ENCODE measurements at places on chromosomes 6 and 20.

DNA sequence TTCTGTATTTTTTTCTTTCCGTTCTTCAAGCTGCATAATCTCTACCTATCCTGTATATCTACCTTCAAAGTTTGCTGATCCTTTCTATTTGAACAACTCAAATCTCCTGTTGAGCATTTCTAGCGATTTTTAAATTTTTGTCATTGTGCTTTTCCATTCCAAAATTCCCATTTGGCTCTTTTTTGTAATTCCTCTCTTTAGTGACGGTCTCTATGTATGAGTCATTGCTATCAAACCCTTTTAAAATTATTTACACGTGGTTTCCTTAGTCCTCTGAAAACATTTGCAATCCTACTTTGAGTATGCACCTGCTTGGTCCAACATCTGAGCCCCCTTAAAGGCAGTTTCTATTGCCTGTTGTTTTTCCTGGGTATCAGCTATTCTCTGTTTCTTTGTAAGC is 100.5 kb upstream of the FOXC1 start:
- no peak for DNase-seq

- DNase-seq = no peak
Measured at GRCh38 chr6:163226181-163226835, 188.2 kb upstream of the QKI start.

GRCh38 chr6:81023007-81023582 is 729.4 kb downstream of the TENT5A start:
- DNase-seq = no peak

- DNase-seq = no peak
Measured at GRCh38 chr6:75437421-75437891, 56.1 kb downstream of the FILIP1 start.

DNA sequence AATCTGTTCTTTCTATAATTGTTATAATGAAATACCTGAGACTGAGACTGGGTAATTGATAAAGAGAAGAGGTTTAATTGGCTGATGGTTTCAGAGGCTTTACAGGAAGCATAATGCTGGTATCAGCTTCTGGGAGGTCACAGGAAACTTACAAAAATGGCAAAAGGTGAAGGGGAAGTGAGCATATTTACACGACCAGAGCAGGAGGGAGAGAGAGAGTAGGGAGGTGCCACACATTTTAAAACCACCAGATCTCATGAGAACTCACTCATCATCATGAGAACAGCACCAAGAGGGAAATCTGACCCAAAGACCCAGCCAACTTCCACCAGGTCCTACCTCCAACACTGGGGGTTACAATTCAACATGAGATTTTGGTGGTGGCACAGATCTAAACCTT is 2.6 kb upstream of the SIRPB1 start:
- no peak for DNase-seq

DNA sequence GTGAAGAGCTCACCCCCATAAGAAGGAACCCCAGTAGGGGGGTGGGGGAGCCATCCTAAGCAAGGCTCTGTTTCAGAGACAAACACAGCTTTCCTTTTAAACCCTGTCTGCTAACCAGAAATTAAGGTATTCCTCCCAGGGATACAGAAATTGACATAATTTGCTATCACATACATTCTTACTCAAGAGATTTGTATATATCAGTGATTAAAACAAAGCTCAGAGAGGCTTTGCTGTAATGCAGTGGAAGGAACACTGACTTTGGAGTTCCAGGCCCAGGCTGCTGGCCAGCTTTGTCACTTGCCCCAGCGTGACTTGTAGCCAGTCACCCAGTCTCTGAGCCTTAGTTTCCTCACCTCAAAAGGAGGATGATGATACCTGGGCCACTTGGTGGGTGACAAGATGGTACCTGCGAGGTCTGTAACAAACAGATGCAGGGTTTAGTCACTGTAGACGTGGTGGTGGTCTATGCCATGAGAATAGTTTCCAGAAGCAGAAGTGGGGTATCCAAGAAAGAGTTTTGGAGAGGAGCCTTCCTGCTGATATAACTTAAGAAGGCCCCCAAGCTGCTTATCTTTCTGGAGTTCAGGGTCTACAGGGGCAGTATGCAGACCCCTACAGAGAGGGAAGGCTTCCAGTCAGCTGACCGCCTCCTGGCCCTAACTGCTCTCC is 3.2 kb upstream of the FOXF2 start:
- no peak for DNase-seq

GRCh38 chr20:7308163-7308562 is 540.7 kb downstream of the BMP2 start:
- DNase-seq = no peak

- no peak for DNase-seq
Measured at GRCh38 chr20:8221887-8222419, 89.9 kb downstream of the PLCB1 start.

DNA sequence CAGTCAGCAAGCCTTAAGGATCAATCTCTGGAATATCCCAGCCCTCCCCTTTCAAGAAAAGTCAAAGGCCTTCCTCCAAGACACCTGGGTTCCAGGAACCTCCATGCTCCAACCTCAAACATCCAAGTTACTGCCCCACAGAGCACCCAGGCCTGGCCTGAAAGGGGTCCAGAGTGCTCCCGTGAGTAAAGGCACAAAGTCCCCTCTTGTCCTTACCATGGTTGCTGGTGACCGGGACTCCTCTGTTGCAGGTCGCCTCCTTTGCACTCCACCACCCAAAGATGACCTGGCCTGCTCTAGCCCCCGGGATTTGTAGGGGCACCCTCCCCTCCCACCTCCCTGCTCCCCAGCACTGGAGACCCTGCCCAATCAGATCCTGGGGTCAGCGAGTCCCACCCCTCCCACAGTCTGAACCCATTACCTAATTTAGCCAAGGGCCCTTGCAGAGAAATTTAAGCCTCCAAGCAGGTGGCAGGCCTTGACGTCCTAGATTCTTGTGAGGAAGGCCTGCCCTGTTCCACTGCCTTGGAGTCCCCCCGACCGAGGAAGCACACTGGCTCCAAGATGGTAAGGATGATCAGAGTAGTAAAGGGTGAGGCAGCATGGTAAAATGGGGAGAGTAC is at the start of gene TNNC2:
TSS of gene TNNC2 (minus strand) at position 283 of the 623 bp plus-strand sequence. CDS start at position 219, 64 bp downstream.
- DNase-seq = no peak

DNA sequence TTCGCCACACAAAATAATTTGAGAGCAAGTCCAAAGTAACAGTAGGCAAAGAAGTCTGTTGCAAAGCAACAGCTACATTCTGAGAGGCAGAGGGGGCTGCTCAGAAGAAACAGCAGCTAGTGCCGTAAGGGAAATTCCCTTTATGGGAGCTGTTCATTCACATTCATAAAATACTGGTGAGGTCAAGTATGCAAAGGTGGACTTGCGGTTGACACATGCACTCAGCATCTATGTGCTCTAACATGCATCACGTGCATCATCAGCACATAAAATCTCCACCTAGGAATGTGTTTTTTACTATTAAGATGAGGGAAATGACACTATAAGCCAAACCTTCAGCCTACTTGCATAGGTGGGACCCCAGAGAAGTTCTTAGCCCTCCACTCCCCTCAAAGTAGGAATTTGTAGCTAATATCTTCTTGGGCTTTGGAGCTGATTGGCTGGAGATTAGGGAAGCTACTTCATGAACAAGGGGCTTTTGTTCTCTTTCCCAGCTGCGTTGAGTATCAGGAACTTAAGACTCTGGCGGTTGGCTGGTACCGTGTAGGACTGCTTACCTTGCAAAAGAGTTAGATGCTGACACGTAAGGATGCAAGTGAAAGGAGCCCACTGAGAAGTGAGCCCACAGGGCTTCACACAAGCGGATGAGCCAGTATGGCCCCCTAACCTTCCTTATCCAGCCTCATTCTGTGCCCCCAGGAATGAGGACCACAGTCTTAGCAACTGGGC is 12.4 kb downstream of the CST3 start:
- no peak for DNase-seq

- DNase-seq = no peak
Measured at GRCh38 chr6:20790032-20790791, 256.0 kb downstream of the CDKAL1 start.

DNA sequence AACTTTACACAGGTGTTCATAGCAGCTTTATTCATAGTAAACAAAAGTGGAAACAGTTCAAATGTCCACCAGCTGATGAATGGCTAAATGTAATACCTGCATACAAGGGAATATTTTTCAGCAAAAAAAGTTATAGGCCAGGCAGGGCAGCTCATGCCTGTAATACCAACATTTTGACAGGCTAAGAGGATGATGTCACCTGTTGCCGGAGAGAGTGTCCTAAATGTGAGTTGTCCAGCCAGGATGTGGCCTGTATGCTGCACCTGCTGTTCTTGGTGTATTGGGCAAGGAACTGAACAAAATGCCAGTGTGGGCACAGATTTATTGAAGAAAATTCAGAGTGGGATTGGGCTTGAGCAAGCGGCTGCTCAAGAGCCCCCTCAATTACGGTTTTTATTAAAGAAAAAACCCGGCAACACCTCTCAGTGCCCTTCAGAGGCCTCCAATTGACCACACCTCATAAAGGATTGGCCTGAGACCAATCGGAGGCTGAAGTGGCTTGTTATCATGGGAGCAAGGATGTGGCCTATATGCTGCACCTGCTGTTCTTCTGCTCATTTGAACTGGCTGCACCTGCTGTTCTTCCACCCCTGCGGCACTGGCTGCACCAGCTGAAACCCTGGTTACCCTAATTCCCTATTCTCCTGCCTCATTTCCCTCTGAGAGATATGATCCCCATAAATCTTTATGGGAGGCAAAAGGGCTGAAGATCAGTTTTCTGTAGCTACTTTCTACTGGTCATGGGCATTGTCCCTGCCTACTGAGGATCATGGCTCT is 164.3 kb upstream of the PROKR2 start:
- no peak for DNase-seq

- no peak for DNase-seq
Measured at GRCh38 chr6:29141606-29142005, 29.1 kb upstream of the OR2J2 start.

- no peak for DNase-seq
Measured at GRCh38 chr6:68718385-68719073, 83.4 kb downstream of the ADGRB3 start.

GRCh38 chr6:152943260-152943897 is 39.5 kb downstream of the FBXO5 start:
- DNase-seq = no peak

DNA sequence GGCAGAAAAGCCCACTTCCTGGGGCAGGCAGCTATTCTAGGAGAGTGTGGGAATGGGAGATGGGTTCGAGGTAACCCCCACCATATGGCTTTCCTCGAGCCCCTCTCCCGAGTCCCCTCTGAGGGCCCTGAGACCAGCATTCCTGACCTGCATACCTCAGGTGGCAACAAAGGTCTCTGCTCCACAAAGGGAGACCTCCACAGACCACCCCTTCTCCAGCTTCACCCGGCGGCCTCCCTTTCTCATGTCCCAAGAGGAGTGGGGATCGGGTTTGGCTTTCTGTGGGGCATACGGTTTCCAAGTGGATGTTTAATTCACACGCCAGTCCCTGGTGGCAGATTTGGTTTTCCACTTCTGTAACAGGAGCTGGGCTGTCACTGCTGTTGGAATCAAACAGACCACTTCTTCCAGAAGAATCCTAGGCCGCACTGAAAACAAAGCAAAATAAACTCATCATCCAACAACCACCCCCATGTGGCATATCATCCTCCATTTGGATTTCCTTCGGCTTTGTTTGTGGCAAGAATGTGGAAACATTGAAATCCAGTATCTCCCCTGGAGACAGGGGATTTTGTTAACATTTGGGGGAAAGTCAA is 83.2 kb downstream of the DLL1 start:
- no peak for DNase-seq

- DNase-seq = no peak
Measured at GRCh38 chr20:8661229-8661952, 407.5 kb upstream of the PLCB4 start.

- no peak for DNase-seq
Measured at GRCh38 chr20:30594112-30594511, 663.4 kb upstream of the DEFB115 start.

GRCh38 chr6:4113649-4114048 is 21.7 kb downstream of the ECI2 start:
- DNase-seq = no peak

DNA sequence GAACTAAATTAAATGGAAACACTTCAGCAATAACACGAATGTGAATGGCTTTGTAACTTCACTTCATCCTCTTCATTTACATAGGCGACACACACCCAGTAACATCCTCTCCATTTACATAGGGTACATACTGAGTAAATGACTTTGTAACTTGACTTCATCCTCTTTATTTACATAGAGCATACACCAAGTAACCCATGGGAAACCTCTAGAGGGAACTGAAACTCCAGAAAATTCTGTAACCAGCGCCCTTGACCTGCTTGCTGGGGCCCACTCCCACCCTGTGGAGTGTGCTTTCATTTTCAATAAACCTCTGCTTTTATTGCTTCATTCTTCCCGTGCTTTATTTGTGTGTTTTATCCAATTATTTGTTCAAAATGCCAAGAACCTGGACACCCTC is 81.6 kb upstream of the OPRM1 start:
- DNase-seq = no peak

DNA sequence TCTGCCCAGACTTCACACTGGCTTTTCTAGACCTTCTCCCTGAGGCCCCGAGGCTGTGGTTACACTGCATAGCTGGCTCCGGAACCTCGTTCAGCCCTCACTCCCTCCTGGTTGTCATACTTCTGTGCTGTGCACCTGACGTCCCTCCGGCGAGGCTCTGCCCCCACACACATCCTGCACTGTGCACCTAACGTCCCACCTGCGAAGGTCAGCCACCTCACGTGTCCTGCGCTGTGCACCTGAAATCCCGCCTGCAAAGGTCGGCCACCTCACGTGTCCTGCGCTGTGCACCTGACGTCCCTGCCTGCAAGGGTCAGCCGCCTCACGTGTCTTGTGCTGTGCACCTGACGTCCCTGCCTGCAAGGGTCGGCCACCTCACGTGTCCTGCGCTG is 111.0 kb upstream of the FRMD1 start:
- DNase-seq = no peak

- peak; percentile 95 for DNase-seq
Measured at GRCh38 chr20:32463642-32464400, 105.7 kb downstream of the ASXL1 start.

DNA sequence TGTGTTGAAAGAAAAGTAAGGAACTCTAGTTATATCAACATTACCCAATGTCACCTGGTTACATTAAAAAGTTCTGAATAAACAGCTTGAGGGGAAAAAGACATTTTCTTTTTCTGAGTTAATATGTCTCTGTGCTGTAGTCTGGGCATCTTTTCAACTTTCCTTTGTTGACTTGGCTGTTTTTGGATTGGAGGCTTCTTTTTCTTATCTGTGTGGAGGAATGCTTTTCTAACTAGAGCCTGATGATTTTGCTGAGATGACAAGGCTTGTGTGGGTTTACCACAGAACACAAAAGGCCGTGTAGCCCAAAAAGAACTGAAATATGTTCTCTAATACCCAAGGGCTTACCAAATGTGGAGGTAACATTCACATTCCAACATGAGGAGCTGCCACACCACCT is 161.8 kb downstream of the KCNQ5 start:
- DNase-seq = no peak

- DNase-seq = no peak
Measured at GRCh38 chr20:45972500-45973183, 639 bp upstream of the ZNF335 start.

GRCh38 chr20:53804920-53805894 is 211.6 kb upstream of the ZNF217 start:
- no peak for DNase-seq

GRCh38 chr6:84409911-84410310 is 182.5 kb upstream of the CEP162 start:
- no peak for DNase-seq

- DNase-seq = no peak
Measured at GRCh38 chr20:62211769-62212288, 8.2 kb downstream of the HRH3 start.

Data from nucleus accumbens (tissue), 56 donors.